ENCODE measurements at places on chromosomes 11 and 22.

GRCh38 chr22:23373601-23374000 is 193.3 kb downstream of the BCR start:
- no peak for DNase-seq

- DNase-seq, result no peak
These were observed 10.0 kb downstream of the PRR33 start for GRCh38 chr11:1881442-1882264.

DNA sequence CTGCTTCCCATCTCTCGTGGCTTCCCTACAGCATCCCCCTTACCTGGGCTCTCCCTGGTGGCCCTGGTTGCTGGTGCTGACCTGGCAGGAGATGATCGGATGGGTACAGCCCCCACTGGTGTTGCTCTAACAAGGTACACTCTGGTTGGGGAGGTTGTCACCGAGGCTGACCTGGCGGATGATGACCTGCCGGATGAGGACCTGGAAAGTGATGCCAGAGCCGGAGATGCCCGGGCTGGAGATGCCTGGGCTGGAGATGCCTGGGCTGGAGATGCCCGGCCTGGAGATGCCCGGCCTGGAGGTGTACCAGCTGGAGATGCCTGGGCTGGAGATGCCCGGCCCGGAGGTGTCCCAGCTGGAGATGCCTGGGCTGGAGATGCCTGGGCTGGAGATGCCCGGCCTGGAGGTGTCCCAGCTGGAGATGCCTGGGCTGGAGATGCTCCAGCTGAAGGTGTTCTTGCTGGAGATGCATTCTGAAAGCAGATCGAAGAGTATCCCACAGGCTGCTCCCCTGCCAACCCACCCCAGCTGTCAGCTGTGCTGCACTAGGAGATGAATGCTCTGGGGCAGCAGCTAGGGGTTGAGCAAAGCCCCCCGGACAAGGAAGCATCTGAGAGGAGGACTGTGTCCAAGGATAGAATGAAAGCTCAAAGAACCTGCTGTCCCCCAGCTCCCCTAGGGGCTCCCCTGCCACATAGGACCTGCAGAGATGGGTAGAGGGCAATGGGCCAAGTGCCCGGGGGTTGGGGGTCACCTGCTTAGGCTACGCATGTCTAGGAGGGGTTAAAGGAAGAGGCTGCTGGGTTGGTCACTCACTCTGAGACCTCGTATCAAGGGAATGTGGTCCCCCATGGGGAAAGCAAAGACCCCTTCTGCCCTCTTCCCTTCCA is 10.6 kb downstream of the TMPRSS13 start:
- DNase-seq, result no peak

GRCh38 chr11:128208329-128209137 is 378.8 kb downstream of the ETS1 start:
- DNase-seq, result no peak

- DNase-seq, result no peak
These were observed 627 bp downstream of the ASCL2 start for GRCh38 chr11:2269601-2270321.

DNA sequence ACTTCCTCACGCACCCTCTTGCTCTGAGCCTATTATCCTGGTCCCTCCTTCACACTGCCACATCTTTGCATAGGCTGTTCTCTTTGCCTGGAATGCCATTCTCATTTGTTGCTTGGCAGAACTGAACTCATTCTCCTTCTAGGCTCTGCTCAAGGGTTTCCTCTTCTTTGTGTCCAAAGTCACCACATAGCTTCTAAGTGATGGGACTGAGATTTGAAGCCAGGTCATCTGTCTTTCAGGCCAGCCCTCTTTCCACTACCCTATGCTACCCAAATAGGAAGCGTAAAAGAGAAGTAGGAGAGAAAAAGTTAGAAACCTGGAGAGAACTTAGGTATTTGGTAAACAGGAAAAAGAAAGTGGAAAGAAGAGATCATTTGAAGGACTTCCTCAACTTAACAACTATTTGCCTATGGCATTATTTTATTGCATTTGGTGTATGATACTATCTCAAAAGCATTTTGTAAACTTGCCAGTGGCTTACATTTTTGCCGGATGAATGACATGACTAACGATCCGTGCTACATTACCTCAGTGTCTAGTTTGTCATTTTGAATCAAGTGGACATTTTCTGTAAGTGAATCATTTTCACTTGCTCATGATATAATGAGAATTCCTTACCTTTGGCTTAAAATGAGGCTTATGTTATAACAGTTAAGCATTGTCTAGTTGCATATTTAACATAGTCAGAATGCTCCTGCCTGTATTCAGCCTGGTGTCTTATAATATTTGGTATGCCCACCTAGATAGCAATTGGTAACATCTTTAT is 18.5 kb downstream of the NF2 start:
- DNase-seq, result no peak

DNA sequence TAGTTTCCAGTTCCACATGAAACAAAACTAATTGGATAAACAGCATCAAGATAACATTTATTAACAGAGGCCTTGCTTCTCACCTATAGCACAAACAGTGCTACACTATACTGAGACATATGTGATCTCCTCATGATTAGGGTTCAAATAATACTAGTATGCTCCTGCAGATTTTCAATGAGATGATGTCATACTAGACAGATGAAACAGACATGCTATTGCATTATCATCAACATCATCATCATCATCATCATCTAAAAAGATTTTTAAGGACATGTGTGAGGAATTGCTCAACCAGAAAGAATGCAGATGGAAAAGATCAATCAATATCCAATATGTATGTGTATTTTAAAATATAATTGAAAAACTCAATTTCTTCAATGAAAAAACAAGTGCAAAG is 932.3 kb downstream of the METTL15 start:
- DNase-seq, result no peak

DNA sequence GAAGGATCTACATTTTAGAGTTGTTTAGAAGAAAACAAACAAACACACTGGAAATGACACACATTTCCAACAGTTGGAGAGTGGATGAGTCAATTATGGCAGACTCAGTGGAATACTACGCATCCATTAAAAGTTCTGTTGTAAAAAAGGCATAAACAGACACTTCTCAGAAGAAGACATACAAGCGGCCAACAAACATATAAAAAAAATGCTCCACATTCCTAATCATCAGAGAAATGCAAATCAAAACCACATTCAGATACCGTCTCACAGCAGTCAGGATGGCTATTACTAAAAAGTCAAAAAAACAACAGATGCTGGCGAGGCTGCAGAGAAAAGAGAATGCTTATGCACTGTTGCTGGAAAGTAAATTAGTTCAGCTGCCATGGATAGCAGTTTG is 298.2 kb downstream of the DDX10 start:
- no peak for DNase-seq

- DNase-seq, result no peak
These were observed 11.5 kb upstream of the GRK2 start for GRCh38 chr11:67254798-67255197.

DNA sequence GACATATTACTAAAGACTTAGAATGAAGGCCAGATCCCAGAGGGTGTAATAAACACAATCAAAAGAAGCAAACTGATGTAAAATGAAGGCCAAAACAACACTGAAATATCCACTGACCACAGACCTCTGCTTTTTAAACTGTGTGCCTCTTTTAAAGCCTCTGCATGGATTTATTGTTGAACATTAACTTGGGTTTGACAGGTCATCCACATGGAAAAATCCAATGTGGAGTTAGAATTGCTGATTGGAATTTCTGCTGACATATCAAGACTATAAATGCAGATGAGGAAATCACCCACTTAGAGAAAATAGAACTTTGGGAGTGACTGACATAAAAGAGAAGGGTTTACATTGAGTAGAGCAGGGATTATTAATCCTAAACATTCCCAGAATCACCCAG is 853.9 kb upstream of the RAG2 start:
- no peak for DNase-seq

Data from GM12864 (cell line).